ENCODE measurements at places on chromosomes 6 and 20.

- DNase-seq: no peak
Measured at GRCh38 chr6:35905841-35906498, 14.9 kb downstream of the SRPK1 start.

GRCh38 chr6:54390362-54390761 lies 82.1 kb downstream of the TINAG start:
- DNase-seq: no peak

- DNase-seq: no peak
Measured at GRCh38 chr20:53850319-53850718, 220.1 kb downstream of the BCAS1 start.

GRCh38 chr6:33755070-33755869 lies 8.6 kb upstream of the IP6K3 start:
- DNase-seq: no peak

DNA sequence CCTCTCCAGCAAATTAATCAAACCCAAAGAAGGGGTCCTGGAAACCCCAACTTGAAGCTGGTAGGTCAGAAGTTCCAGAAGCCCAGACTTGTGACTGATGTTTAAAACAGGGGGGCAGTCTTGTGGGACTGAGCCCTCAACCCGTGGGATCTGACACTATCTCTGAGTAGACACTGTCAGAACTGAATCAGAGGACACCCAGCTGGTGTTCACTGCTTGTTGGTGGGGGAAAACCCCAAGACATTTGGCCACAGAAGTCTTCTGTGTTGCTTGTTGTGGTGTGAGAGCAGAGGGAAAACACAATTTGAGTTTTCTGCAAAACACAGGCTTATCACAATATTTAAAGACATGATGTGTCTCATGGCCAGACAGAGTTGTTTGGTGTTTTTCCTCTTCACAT lies 29.9 kb downstream of the KIF13A start:
- no peak for DNase-seq

- peak; percentile 65 for DNase-seq
Measured at GRCh38 chr6:21922086-21922485, 328.5 kb downstream of the SOX4 start.

All from fibroblast of skin of right quadriceps (primary cell).